ENCODE measurements at places on chromosomes 1 and 21. TPM values are rescaled to one million over a fixed set of nuclear protein-coding genes. Genes with fewer than 3 reads are reported as not detected.

The OR2W3 gene
- not detected for total RNA-seq

The TENT5C gene
- total RNA-seq, result 18.7 TPM

The AMY1B gene
- total RNA-seq, result not detected

The NPHS2 gene
- not detected for total RNA-seq

The ACP6 gene
- 9.1 TPM for total RNA-seq

The PPT1 gene
- total RNA-seq, result 37.7 TPM

The FAM229A gene
- 1.7 TPM for total RNA-seq

The S100A14 gene
- 5.8 TPM for total RNA-seq

The VANGL2 gene
- 1.9 TPM for total RNA-seq

The SLC9C2 gene
- not detected for total RNA-seq

The TMPRSS15 gene
- total RNA-seq, result not detected

GRCh38 chr1:3456449-3456963, 2.0 kb downstream of the ARHGEF16 start:
- DNase-seq, result peak; percentile 13

GRCh38 chr1:32897082-32898049, 3.8 kb downstream of the TMEM54 start:
- no peak for DNase-seq

GRCh38 chr21:35075546-35075945, 26.4 kb upstream of the RUNX1 start:
- DNase-seq, result no peak

DNA sequence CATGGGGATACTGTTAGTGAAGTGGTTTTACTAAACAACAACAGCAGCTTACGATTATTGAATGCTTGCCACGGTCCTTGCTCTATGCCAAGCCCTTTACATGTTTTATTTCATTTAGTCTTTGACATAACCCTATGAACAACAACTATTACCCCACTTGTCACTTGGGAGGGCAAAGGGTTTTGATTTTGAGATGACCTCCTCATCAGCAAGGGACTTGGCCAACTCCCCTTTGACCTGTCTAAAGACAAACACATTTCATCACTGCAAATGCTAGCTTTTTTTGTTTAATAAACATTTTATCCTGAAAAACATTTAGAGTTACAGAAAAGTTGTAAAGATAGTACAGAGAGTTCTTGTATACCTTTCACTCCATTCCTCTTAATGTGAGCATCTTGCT, 152.5 kb upstream of the WNT4 start:
- DNase-seq, result no peak

DNA sequence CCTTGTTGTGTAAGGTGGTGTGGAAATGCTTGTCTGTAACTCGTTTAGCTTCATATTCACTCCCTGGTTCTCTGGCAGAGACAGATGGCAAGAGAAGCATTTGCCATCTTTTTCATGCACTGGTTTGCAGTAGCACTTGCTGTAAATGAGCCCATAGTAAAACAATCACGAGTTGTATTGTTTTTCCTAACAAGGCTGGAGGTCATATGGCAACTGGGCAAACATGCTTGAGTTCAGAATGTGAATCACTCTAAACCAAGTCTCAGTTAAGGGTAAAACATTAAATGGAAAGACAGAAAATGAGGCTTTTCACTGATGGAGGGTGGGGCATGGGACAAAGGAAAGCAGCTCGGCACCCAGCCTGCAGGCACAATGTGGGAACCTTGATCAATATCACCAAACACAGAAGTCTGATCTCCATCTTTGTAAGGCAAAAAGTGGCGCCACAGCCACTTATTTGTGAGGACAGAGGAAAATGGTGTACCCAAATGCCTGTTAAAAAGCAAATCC, 26.5 kb upstream of the LPAR3 start:
- DNase-seq, result no peak

DNA sequence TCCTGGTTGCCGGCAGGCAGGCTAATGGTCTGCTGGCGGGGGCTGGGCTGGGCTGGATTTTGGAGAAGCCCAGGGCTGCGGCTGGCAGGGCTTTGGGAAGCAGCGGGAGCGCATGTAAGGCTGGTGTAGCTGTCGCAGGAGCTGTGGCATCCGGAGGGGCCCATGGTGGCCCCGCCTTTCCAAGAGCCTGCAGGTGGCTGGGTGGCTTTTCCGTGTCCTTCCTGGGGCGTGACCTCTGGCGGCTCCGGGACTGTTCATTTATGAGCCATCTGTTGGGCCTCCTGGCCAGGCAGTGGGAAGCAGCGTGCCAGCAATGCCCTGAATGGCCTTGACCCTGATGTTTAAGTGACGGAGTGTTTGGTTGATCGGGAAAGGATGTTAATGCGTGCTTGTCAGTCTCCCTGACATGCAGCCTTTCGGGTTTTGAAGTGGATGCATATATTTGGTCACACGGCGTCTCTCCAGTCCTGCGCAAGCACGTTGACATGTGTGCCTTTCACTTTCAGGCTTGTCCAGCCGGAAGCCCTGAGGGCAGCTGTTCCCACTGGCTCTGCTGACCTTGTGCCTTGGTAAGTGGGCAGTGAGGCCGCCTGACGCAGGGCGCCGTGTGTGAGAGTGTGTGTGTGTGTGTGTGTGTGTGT, 38.5 kb downstream of the AGPAT3 start:
- DNase-seq, result peak; percentile 73

GRCh38 chr1:6246497-6247467, 2.8 kb downstream of the HES3 start:
- DNase-seq, result peak; percentile 85

DNA sequence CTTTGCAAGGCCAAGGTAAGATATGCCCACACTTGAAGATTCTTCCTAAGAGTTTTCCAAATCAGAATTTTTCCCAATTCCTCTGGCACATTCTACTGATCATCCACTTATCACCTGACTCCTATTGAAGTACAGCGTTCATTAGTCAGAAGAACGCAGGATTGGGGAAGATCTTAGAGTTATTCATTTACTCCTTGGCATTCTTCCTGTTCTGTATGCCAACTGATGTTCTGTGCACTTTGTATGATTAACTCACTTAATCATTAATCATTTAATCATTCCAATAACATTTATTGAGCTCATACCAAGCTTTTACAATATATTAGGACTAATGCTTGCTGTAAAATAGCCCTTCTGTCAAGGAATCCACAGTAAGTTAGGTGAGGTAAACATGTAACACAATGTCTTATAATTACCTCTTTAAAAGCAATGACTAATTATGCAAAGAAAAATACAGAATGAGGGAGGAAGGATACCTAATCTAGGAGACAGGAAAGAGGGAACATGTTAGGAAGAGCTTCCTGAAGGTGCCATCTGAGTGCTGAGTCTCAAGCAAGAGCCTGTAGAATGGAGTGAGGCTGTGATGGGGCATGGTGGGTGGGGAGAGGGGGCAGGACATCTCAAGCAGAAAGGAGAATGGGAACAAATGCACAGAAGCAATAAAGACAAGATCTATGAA, 71.1 kb upstream of the DPT start:
- DNase-seq, result no peak

DNA sequence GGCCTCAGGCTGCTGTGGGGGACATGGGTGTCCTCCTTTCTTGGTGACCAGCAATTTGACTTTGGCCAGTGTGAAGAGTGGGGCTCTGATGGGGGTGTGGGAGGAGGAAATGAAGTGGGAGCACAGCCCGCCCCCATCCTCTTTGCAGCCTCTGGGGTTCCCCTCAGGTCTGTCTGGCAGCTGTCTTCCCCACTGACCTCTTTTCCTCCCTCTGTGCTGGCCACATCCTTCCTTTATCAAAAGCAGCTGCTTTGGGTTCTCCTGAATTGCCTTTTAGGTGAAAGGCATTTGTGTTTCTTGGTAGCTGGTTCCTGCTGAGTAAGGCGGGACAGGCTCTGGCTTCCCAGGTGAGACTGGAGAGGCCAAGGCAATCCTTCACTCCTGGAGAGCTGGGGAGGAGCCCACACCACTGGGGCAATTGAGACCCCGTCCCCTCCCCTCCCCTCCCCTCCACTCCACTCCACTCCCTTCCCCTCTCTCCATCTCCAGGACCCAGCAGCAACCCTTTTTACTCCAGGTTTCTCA, 24.9 kb downstream of the PCAT6 start:
- DNase-seq, result no peak

- DNase-seq, result no peak
These were observed 38.9 kb downstream of the KCTD3 start for GRCh38 chr1:215606036-215606435.

DNA sequence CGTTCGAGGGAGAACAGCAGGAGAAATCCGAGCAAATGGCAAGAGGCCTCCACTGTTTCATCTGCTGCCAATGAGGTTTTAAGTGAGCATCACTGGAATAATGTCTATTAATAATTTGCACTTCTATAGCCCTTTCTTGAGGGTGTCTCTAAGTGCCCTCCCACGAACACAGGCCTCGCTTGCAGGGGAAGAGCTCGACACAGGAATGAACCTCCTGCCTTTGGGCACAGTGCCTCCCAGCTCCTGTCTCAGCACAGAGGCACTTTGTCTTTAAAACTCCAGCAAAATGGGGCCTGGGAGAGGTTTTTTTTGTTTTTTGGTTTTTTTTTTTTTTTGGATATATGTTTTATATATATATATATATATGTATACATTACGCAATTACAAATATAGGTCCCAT, 56.6 kb downstream of the OLIG1 start:
- DNase-seq, result no peak

DNA sequence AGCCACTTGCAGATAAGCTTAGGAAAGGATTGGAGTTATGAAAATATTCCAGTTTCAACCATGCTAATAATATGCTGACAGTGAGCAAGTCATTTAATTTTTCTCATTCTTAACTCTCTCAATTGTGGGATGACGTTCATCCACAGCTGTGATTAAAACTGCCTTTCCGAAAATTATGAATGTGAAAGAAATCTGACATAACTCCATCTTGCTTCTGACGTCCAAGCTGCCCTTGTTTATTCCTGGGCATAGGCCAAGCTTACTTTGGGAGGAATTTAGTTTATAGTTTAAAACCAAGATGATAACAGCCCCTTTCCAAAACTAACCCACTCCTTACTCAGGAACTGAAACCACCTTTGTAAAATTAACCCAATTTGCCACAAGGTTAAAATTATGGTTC, 11.0 kb upstream of the RGS18 start:
- no peak for DNase-seq

- DNase-seq, result peak; percentile 82
These were observed 67.4 kb downstream of the ARHGEF10L start for GRCh38 chr1:17606826-17607440.

GRCh38 chr1:167983797-167984420, 47.0 kb upstream of the MPC2 start:
- DNase-seq, result no peak

- no peak for DNase-seq
These were observed 24.9 kb downstream of the SETD4 start for GRCh38 chr21:36035381-36035791.

DNA sequence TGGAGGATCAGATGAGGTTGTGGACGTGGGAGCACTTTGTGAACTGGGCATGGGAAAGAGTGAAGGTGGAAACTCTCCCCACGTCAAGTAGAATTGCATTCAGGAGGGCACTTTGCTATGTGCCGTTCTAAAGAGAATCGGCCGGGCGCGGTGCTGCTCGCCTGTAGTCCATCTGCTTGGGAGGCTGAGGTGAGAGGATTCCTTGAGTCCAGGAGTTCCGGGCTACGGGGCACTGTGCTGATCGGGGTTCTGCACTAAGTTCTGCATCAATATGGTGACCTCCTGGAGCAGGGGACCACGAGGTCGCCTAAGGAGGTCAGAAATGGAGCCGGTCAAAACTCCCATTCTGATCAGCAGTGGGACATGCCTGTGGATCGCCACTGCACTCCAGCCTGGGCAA, 141.9 kb downstream of the PEX14 start:
- DNase-seq, result no peak

DNA sequence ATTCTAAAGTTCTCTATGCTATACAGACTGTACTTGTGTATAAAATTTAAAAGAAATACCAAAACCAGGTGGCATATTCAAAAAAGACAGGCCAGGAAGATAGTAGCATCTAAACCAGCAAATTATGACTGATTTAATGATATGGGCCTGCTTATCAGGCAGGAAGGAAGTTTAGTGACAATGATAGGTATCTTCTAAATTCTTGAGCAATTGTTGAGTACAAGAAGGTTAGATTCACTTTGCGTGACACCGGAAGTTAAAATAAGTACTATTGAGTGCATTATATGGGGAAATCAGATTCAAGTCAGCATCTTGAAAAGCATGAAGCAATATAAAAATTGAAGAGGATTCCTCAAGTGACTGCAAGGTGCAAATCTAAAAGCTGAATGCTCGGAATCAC, 186.8 kb upstream of the RGS18 start:
- no peak for DNase-seq

DNA sequence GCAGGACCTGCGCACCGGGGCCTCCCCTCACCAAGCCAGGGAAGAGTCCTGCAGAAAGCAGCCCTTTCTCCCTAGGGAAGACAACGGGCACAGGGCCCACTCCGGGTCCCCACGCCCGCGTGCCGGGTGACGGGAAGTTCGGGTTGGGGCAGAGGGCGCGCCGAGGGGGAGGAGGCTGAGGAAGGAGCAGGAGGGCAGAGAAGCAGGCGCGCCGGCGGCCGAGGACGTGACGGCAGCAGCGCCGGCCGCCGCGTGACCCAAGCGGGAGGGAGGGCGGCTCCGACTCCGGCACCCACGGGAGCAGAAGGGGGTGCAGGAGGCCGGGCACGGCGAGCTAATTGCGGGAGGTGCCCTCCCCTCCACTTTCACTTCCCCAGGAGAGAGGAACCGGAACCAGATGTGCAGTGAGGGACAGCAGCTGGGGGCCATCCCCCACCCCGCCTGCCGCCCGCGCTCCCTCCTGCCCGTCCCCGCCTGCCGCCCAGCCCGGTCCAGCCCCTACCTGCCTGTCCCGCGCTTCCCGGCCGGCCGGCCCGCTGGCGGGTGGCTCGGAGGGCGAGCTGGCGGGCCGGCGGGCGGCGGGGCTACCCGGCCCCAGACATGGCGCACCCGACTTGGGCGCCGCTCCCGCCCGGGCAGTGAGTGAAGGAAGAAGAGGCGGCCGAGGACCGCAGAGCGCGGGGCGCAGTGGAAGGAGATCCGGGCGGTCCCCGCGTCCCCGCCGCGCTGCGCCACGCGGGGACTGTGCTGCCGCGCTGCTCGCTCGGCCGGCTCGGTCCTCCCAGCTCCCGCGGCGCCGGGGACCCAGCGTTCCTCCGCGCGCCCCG, 510 bp downstream of the DENND4B start:
- DNase-seq, result peak; percentile 94

GRCh38 chr1:63033211-63033610, 249.3 kb downstream of the ATG4C start:
- DNase-seq, result no peak

GRCh38 chr1:201598396-201598795, 59.5 kb downstream of the NAV1 start:
- DNase-seq, result no peak

GRCh38 chr1:228723287-228723686, 12.0 kb upstream of the RHOU start:
- no peak for DNase-seq

DNA sequence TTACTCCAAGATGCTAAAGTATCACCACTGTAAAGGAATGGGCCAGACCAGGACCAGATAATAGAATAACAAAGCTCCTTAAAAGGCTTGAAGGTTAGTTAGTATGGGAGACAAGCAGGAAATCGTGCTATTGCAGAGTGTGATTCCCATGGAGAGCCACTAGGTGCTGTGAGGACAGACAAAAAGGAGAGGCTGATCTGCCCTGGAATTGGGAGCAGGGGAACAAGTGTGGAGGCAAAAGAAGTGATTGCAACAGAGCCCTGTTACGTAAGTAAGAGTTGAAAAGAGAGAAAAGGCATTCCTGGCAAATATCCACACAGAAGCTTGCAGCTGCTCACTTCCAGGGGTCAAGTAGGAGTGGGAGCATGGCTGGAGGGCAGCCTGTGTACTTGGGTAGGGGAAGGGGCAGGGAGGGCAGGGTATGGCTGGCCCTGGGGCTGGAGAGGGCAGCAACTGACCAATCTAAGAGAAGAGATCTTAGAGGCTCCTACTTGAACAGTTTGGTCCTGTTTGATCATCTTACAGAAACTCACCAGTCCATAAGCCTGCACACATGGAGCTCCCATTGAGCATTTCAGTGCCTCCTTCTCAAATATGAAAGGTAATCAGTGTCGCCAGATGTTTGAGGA, 207.7 kb upstream of the GJB5 start:
- no peak for DNase-seq

All from Right ventricle myocardium superior (tissue), 1 donor.